Activated CD4-positive, alpha-beta T cell treated with anti-CD3 and anti-CD28 coated beads for 4 hours (primary cell): ENCODE measurements at places on chromosomes 1 and 21.

DNA sequence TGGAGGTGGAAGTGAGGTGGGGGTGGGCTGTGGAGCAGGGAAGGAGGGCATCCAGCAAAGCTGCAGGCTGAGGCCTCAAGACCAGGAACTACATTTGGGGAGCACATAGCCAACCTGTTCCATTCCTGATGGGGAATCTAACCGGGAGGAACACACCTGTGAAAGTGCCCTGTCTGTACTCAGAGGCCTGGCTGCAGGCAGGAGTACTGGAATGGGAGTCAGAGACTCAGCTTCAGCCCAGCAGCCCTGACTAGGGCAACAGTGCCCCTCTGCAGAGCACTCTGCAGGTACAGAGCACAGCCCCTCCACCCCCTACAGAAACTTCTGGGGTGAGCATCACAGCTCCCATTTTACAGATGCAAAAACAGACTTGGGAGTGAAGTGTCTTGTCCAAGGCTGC is 126.4 kb downstream of the DMRTB1 start:
- DNase-seq = no peak

DNA sequence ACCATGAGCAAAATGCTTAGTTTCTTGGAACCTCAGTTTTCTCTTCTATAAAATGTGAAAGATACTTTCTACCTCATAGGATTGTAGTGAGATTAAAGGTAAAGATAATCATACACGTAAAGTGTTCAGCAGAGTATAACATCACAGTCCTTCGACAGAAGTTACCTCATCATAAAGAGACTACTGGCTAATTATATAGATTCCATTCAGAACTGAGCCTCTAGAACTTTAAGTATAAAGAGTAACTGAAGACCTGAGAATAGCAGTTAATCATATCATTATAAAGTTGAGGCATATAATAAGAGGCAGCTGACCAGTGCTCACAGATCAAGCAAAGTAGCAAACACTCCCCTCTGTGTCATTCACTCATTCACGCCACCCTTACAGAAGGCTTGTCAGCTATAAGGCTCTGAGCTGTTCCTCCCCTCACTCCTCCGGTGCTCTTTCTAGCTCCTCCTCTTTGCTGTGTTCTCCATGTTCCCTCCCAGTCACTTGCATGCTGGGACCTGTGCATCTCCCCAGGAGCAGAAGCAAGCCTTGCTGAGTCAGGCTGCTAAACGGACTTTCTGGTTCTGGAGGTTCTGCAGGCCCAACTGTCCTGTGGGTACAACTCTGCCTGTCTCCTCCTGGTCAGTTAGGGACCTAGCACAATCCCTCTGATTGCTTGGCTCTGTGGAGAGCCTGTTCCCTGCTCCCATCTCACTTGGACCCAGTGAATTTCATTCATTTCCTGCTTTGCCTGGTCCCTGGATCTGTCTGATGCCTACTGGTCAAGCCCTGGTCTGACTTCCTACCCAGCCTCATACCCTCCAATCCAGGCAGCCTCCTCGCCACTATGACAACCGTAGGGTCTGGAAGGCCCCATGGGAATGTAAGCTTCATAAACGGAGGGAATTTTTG is 28.3 kb upstream of the LY9 start:
- peak; percentile 41 for DNase-seq

DNA sequence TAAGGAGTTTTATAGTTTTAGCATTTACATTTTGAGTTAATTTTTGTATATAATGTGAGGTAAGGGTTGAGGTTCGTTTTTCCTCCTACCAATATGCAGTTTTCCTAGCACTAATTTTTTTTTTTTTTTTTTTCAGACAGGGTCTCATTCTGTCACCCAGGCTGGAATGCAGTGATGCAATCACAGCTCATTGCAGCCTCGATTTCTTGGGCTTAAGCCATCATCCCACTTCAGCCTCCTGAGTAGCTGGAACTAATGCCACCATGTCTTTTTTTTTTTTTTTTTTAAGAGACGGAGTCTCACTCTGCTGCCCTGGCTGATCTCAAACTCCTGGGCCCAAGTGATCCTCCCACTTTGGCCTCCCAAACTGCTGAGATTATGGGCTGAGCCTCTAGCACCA is 2.5 kb upstream of the UBASH3A start:
- no peak for DNase-seq

GRCh38 chr1:86498281-86498680 is 29.6 kb downstream of the CLCA1 start:
- DNase-seq = no peak

- no peak for DNase-seq
These were observed 185.5 kb downstream of the ZNF281 start for GRCh38 chr1:200224315-200224714.

DNA sequence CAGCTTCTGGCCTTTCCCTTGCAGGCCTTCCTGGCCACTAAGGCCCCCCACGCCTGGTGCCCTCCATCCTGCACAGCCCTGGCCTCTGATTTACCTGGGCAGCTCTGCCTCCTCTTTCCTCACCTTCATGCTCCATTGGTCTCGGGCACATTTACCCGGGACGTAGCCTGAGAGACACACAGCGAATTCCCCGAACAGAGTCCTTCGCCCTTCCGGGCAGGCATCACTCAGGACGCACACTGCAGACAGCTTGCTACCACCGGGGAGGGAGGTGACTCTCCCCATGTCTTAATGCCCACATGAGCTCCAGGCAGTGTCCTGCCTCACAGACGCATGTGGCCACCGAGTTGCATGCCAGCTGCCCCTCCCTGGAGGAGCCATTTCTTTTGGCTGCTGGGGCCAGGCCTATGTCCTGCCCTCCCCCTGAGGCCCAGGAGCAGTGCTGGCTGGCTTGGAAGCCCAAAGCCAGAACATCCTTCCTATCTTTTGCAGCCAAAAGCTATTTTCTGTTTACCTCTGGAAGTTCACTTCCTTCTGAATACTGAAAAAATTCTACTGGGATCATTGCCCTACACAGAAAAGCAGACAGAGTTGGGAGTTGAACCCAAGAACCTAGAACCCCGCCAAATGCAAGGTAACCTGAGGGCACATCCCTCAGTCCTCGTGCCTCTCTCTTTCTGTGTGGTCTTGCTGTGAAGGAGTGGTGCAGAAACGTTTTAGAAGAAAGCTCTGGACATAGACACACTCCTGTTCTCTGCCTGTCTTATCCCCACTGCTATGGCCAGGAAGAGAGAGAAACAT is 209.5 kb downstream of the TOMM20 start:
- no peak for DNase-seq

DNA sequence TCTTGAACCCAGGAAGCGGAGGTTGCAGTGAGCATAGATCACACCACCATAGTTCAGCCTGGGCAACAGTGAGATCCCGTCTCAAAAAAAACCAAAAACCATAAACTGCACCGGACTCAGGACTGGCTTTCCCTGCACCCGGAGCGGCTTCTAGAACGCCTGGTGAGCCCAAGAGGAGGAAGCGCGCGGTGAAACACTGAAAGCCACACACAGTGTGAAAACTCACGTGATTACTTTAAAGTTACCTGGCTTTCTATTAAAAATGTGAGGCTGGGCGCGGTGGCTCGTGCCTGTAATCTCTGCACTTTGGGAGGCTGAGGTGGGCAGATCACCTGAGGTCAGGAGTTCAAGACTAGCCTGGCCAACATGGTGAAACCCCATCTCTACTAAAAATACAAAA is 7.0 kb upstream of the TRAPPC10 start:
- DNase-seq = no peak

GRCh38 chr1:190847166-190847565 is 369.5 kb upstream of the BRINP3 start:
- DNase-seq = no peak

DNA sequence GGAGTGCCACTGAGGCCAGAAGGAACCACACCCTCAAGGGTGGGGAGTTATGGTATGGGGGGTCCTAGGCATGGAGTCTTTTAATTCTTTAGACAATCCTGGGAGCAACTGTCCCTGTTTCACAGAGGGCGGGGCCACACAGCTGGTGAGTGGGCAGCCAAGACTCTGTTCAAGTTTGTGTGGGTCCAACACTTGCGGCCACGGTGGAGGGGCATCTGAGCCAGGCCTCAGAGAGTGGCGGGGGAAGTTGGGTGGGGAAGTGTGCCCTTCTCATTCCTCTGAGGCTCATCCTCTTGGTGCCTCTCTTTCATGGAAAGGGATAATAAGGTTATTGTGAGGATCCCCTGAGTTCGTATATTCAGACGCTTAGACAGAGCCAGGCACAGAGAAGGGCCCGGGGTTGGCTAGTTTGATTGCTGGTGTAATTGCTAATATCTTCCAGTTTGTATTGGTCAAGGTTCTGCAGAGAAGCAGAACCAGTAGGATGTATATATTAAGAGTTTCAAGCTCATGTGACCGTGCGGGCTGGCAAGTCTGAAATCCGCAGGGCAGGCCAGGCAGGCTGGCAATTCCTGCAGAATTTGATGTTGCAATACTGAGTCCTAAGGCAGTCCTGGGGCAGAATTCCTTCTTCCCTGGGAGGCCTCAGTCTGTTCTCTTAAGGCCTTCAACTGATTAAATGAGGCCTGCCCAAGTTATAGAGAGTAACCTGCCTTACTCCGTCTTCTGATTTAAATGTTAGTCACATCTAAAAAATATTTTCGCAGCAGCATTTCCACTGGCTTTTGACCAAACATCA is 15.9 kb downstream of the PCSK9 start:
- DNase-seq = no peak

GRCh38 chr1:89945852-89946476 is 48.9 kb upstream of the ZNF326 start:
- no peak for DNase-seq

DNA sequence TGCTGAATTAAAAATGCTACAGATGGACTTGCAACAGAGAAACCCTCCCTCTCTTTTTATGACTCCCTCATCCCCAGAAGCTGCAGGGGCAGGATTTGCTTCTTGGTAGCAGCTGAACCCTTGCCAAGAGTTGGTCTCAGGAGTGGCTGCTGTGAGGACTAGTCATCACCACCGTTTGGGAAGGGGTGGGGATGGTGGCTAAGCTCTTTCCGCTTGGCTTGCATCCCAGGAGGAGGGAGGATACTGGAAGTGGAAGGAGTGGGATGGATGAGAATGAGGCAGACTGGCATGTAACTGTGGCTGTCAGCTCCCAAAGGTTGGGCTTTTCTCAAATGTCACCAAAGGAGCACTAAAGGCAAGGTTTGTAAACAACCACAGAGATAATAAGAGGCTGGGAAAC is 50.8 kb upstream of the COL24A1 start:
- no peak for DNase-seq

GRCh38 chr1:25647863-25648262 is 31.3 kb downstream of the MAN1C1 start:
- DNase-seq = no peak

DNA sequence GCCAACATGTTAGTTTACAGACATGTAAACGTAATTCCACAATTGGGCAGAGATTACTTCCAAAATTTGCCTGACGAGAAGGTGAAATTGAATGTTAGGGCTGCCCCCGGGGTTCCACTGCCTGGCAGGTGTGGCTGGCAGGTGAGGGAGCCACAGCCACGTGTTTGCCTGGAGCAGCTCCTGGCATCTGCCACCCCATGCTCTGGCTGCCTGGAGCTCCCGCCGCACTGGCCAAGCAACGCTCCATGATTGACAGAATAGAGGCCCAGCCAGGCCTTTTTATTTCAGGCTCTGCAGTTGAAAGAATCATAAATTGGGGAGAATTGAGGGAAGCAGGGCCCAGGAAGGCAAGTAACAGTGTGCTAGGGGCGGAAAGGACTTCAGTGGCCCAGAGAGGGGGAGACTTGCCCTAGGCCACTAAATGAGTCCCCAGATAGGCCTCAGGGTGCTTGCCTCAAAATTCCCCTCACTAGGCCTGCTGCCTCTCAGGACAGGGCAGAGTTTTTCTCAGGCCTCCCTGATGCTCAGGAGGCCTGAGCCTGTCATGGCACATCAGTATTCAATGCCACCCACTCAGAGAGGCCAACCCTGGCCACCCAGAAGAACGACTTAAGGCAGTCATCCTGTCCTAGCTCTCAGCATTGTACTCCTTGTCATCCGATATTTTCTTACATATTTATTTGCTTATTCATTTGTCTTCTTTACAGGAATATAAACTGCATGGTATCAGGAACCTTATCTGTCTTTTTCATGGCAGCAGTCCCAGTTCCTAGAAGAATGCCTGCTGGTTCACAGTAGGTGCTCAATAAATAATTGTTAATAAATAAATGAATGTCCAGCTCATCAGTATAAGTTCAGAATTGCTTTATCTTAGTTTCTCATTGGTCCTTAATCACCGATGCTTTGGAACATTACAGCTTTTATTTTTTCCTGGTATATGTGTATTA is 16.6 kb upstream of the S1PR1 start:
- no peak for DNase-seq

DNA sequence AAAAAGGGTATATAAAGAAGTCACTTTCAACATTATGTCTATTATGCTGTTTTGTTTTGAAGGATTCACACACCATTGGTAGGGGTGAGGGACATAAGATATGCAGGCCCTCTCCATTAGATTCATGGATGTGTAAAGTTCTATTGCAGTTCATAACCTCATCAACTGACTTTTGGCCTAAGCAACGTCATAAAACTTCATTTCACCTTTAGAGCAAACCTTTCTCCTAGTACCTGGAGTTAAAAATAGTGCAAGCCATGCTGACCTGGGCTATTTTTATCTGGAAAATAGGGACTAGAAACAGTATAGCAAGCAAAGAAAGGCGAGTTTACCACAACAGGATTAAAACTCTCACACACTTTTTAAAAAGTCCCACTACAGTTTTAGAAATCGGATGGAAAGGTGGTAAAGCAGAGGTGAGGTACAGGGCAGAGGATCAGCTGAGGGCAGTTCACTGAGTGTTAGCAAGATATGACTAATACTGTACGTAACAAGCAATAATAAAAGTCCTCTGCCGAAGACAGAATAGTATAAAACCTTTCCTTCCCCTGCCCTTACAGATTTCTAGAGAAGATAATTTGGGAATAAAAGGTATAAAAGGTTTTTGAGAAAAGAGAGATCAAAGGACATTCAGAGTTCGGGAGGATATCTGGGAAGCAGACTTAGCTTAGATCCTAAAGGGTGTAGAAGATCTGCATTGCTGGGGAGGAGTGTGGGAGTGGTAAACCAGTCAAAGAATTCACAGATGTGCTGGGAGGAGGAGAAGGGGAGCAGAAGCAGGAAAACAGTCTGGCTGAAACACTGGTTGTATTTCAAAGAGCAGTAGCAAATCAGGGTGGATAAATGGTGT is 14.3 kb downstream of the EGLN1 start:
- no peak for DNase-seq

DNA sequence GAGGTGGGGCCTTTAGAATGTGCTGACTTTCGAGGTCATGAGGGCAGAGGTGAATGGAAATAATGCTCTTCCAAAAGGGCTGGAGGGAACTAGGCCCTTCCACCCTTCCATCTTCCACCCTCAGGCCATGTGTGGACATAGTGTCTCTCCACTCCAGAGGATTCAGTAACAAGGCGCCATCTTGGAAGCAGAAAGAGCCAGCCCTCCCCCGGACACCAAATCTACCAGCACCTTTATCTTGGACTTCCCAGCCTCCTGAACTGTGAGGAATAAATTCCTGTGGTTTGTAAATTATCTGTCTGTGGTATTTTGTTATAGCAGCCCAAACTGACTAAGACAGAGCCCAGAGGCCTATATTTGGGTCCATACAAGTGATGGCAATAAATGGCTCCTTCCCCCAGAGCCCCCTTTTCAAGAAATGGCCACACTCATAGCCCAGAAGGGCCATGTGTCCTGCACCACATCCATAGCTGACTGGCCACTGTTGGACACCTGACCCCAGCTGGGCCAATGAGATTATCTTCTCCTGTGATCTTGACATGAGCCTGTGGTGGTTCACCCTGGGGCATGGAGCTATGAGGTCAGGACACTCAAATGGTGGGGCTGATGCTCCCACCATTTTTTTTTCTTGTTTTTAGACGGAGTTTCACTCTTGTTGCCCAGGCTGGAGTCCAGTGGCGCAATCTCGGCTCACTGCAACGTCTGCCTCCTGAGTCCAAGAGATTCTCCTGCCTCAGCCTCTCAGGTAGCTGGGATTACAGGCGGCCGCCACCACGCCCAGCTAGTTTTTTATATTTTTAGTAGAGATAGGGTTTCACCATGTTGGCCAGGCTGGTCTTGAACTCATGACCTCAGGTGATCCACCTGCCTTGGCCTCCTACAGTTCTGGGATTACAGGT is 114.9 kb downstream of the RRAGC start:
- DNase-seq = no peak
